ENCODE measurements at places on chromosomes 6 and 20. TPM values are rescaled to one million over a fixed set of nuclear protein-coding genes. Genes with fewer than 3 reads are reported as not detected.

- DNase-seq: no peak
Measured at GRCh38 chr6:37015532-37015931, 10.1 kb downstream of the FGD2 start.

- DNase-seq: no peak
Measured at GRCh38 chr6:8079126-8079525, 14.9 kb upstream of the BLOC1S5 start.

- no peak for DNase-seq
Measured at GRCh38 chr20:9835302-9835701, 3.6 kb downstream of the PAK5 start.

DNA sequence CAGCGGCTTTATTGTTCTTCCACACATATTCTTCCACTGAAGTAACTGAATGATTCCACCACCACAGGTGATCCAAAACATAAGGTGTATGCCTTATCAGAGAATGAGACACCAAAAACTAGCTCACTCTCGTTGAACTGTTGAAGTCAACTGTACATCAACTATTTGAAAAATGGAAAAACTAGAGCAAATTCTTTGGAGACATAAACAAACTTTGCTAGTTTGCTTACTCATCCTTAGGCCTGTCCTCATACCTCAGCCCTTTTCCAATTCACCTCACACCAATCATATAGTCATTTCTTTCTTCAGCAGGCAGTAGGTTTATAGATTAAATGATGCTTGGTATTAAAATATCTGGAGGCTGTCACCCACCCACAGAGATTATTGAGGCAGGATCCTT, 77.1 kb upstream of the RNF217 start:
- no peak for DNase-seq

DNA sequence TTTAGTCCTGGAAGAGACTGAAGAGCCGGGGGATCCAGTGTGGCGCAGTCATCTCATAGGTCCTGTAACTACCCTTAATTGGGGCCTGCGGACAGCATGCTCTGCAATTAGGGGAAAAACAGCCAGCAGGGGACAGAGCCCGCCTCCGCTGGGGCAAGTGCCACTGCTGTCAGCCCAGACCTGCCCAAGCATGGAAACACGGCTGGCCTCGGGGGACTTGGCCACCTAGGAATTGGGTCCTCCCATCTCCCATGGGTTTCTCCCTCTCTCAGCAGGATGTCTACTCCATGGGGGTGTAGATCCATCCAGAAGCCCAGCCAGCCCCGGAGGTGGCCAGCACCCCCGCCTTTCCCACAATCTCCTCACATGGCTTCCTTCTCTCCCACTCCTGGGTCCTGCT, 3.6 kb downstream of the GHRH start:
- DNase-seq: no peak

- no peak for DNase-seq
Measured at GRCh38 chr20:39829661-39830060, 859.4 kb downstream of the MAFB start.

GRCh38 chr6:143058987-143059386, 1.7 kb upstream of the AIG1 start:
- no peak for DNase-seq

DNA sequence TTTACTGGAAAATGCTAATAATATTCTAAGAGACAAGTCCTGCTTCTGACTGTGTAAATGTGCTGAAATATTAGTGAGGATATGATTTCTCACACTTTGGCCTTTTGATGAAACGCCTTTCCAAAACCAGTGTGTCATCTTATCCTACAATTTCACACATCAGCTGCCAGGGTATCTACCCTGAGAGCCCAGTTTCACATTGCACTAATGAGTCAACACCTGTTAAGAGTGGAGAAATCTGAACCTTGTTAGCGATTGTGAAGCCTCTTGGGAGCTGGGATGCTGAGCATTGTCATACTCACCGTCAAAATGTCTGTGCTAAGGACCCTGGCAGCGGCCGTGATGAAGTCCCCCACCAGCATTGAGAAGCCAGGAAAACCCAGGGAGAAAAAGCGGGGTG, 166.0 kb downstream of the RALGAPA2 start:
- DNase-seq: no peak

DNA sequence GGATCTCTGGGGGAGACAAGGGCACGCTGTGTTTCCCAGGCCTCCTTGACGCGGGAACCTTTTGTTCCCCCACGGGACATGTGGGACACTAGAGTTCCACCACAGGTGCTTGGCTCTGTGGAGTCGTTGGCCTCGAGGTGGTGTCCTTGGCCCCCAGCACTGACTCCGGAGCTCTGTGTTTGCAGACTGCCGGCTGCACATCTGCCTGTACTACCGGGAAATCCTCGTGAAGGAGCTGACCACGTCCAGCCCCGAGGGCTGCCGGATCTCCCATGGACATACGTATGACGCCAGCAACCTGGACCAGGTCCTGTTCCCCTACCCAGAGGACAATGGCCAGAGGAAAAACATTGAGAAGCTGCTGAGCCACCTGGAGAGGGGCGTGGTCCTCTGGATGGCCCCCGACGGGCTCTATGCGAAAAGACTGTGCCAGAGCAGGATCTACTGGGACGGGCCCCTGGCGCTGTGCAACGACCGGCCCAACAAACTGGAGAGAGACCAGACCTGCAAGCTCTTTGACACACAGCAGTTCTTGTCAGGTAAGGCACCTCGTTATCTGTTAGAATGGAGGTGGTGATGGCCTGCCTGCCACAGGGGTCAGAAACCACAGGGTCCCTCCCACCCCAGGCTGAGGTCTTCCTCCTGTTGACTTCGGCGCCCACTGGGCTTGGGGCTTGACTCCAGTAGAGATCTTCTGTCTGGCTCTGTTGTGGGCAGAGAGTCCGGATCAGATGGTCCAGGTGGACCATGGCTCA, 9.9 kb downstream of the IRF4 start:
- DNase-seq: no peak

GRCh38 chr6:44061375-44062104, 65.7 kb downstream of the MRPL14 start:
- DNase-seq: no peak

GRCh38 chr6:34866509-34866908, 21.3 kb downstream of the TAF11 start:
- DNase-seq: no peak

- no peak for DNase-seq
Measured at GRCh38 chr6:166382500-166382932, 224 bp downstream of the MPC1 start.

DNA sequence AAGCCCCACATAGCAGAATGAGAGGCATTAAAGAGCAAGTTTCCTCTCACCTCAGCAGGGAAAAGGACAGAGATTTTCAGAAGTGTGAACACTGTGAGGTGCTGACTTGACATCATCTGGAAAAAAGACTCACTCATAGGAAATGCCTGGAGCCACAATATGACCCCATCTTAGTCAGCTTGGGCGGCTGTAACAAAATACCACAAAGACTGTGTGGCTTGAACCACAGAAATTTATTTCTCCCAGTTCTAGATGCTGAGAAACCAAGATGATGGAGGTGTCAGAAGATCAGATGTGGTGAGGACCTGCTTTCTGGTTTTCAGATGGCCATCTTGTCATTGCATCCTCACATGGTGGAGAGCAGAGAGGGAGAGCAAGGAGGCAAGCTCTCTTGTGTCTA, 253.1 kb downstream of the ADGB start:
- DNase-seq: no peak

Gene ZNF831
- total RNA-seq: 0.08 TPM

Gene CCN2
- total RNA-seq: 13.9 TPM
